ENCODE measurements at places on chromosomes 11 and 22.

DNA sequence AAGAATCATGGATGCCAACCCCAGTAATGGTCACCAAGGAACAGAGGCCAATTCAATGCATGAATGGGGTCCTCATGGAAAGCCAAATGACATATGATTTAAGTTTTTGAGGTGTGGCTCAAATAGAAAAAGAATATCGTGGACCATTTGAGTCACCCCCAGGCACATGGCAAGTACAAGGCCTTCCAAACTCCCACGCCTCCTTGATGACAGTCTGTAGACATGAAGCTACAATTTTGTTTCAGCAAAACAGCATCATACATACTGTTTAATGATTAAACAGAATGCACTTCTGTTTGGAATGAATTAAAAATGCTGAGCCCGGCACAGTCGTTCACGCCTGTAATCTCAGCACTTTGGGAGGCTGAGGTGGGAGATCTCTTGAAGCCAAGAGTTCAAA, 7.4 kb downstream of the FADD start:
- DNase-seq = no peak

GRCh38 chr22:27984723-27985122, 65.7 kb upstream of the PITPNB start:
- no peak for DNase-seq

DNA sequence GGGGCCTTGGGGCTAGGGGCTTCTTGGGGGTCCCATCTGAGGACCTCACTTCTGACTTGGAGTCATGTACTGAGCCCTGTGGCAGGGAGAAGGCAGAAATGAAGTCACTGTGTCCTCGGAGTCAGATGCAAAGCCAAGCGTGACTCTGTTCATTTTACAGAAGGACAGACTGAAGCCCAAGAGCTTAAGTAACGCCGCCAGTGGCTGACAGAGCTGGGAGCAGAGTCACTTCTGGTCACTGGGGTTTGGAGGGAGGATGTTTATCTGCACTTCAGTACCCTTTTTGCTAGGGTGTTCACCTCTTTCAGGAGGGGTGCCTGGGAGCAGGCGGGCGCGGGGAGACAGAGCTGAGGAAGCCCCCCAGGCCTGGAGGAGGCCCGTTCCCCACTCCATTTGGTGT, 10.7 kb downstream of the CD6 start:
- no peak for DNase-seq

- no peak for DNase-seq
These were observed 17.8 kb upstream of the TP53I11 start for GRCh38 chr11:44968510-44968909.

- no peak for DNase-seq
These were observed 21.1 kb downstream of the EIF3L start for GRCh38 chr22:37870273-37870672.

- no peak for DNase-seq
These were observed at the start of gene CHADL for GRCh38 chr22:41240377-41241132. Gene CHADL, minus strand, starts transcription at chr22:41240931. Its CDS starts 50 bp downstream, at chr22:41240881.

DNA sequence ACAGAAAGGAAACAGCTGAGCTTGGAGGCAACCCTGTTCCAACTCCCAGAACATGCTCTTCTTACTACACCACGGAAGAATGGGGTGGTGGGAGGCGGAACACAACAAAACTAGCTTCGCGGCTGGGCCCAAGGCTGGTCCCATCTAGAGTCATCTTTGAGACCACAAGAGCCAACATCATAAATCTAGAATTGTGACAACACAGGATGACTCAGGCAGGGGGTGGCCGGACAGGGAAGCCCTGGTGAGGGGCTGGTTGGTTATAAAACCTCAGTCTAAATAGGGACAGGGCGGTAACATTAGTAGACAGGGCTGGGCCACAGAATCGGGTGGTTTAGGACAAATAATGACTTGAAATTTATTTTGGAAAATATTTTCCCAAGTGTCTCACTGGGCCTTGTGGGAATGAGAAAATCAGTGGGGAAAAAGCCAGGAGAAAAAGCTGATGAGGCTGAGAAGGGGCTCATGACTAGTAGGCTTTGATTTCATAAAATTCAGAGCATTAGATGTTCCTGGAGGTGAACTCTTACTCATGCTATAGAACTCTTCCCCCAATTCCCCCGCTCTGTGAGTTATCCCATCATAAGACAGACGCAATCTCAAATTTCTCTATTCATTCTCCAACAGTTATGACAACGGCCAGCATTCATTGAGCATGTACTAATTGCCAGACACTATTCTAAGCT, 151.8 kb upstream of the TIMP3 start:
- DNase-seq = no peak

DNA sequence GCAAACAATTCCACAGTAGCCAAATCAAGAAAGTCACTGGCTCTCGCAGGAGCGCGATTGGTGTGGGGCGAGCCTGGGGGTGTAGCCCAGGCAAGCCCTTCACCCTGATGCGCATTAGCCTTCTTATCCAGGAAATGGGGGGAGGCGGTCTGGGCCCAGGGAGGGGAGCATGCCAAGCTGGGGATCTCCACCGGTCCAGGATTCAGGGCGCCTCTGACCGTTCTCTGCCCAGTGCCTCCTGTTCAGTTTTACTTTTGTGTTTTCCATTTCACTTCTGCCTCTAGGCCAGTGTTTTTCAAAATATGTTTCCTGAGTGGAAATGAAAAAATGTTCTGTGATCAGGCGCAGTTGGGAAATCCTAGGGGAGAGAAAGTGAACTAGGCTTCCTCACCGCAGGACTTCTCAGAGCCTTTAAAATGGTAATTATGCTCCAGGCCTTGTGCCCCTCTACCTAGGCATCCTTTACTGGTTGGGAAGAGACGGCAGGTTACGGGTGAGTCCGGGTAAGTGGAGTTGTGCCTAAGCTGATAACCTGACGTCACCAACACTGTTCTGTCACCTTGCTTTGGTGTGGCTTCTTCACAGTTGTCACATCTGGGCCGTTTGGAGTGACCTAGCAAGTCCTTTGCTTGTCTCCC, 18.4 kb downstream of the LRP5 start:
- no peak for DNase-seq

- DNase-seq = no peak
These were observed 2.6 kb downstream of the AP1B1 start for GRCh38 chr22:29385748-29386147.

DNA sequence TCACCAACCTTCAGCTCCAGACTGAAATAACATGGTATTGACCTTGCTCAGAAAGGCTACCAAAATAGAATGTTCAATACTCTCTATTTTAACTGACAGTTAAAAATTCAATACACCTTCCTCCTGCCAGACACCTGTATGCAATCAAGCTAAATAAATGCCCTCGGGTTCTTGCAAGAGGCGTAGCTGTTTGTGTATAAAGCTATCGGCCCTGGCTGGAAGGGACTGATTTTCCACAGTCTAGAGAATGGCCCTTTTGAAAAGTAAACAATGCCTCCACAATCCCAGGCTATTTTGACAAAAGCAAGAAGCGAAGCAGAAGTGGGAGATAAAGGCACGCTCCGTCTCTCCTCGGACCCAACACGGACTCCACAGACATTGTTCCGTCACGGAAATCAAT, 791.2 kb downstream of the BRD1 start:
- no peak for DNase-seq

GRCh38 chr22:27232077-27232476, 569.5 kb downstream of the MN1 start:
- DNase-seq = no peak

GRCh38 chr22:43928468-43928867, 4.9 kb downstream of the PNPLA3 start:
- DNase-seq = no peak

GRCh38 chr11:102767800-102768199, 12.6 kb downstream of the MMP10 start:
- no peak for DNase-seq

- DNase-seq = no peak
These were observed 277.5 kb downstream of the KIRREL3 start for GRCh38 chr11:126722956-126723664.

GRCh38 chr22:17601031-17601430, 27.5 kb downstream of the ATP6V1E1 start:
- no peak for DNase-seq

DNA sequence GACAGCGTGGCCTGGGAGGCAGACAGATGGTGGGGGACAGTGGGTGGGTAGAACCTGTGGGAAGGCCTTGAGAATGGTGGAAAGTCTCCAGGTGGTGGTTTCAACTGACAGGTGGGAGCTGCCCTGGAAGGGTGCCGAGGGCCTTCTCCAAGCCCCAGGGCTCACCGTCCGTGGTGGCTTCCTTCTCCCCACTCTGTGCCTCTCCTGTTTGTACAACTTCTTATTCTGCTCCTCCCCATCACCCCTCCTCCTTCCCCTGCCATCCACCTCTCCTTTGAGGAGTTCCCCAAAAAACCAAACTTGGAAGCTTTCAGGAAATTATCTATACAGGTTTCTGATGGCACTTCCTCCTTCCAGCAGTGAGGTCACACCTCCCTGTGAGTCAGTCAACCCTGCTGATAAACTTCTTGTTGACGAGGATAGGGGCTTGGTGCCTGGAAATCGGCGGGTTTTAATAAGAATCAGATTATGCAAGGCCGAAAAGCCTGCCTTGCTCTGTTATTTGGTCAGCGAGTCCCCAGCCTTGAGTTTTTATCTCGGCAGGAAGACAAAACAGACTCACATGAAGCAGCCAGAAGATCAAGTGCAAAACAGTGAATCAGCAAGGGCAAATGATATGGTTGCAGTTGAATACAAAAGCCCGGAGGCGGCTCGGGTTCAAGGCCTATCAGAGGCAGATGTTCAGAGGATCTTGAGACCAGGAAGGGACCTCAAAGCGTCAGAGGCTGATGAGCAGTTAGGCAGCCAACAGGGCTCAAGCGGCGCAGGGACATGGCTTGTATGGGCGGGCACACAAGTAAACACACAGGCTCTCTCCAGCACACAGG, 9.5 kb upstream of the ST3GAL4 start:
- DNase-seq = no peak

- no peak for DNase-seq
These were observed 94.7 kb upstream of the RASSF10 start for GRCh38 chr11:12914400-12914912.

DNA sequence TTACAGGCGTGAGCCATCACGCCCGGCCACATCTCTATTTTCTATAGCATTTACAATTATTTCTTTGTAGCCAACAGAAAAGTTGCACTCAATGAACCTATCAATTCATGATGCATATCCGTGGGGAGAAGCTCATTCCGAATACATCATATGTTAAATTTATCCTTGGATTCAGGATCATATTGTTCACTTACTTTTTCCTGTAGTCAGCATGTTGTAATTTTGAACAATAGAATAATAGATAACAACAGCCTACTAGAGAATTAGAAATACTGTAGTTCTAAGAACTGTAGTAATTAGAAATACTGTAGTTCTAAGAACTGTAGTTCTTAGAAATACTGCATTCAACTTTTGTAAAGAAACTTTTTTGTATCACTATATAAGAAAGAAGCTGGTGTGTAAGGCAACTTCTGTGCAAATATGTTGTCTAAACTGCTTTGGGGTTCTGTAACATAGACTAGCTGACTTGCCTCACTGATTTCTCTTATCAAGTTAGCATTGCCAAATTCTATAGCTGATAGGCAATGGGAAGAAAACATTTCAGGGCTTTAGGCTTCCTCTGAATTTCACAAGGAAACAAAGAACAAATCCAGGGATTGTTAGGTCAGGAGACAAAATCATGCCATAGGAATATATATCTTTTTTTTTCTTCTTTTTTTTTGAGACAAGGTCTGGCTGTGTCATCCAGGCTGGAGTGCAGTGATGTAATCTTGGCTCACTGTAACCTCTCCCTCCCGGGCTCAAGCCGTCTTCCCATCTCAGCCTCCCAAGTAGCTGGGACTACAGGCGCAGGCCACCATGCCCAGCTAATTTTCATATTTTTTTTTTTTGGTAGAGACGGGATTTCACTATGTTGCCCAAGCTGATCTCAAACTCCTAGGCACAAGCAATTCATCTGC, 91.9 kb downstream of the CSTPP1 start:
- DNase-seq = no peak

DNA sequence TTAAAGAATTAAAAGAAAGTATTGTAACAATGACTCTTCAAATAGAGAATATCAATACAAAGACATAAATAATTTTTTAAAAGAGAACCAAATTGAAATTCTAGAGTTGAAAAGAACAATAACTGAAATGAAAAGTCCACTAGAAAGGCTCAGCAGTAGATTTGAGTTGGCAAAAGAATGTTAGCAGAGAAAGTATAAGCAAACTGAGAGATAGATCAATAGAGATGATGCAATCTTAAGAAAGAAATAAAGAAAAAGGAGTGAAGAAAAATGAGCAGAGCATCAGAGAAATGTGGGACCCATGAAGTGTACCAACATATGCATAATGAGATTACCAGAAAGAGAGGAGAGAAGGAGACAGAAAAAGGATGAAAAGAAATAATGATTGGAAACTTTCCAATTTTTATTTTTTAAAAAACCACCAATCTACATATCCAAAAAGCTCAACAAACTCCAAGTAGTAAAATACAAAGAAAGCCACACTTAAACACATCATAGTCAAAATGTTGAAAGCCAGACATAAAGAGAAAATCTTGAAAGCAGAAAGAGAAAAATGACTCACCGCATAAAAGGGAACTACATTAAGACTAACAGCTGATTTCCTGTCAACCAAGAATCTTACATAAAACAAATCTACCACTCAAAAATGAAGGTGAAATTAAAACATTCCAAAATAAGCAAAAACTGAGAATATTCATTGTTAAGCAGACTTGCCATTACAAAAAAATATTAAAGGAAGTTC, 20.9 kb downstream of the NCF4 start:
- DNase-seq = no peak

DNA sequence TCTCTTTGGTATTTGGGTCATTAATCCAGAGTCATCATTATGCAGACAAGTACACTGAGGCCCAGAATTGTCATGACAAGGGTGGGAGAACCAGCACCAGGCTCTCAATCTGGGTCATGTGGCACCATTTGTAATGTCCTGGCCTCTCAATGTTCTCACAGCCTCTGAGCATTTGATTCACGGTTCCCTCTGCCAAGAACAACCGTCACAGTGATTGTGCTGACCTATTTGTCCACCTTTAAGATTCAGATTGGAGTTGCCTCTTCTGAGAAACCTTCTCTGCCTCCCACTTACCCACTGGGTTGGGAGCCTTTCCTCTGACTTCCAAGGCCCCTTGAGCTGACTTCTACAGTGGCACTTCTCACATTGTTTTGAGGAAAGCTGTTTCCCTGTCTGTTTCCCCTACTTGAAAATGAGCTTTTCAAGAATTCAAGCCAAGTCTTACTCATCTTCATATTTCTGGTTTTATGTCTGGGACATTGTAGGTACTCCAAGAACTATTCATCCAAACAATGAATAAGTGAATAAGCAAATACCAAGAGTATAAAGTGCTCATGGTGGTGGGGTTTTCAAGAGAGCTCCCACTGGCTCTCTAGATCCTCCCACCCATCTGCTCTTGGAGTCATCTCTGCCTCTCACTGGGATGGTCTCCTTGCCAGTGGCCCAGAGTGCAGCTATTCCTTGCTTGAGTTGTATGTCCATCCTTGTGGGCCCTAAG, 126.4 kb upstream of the E2F8 start:
- DNase-seq = no peak

DNA sequence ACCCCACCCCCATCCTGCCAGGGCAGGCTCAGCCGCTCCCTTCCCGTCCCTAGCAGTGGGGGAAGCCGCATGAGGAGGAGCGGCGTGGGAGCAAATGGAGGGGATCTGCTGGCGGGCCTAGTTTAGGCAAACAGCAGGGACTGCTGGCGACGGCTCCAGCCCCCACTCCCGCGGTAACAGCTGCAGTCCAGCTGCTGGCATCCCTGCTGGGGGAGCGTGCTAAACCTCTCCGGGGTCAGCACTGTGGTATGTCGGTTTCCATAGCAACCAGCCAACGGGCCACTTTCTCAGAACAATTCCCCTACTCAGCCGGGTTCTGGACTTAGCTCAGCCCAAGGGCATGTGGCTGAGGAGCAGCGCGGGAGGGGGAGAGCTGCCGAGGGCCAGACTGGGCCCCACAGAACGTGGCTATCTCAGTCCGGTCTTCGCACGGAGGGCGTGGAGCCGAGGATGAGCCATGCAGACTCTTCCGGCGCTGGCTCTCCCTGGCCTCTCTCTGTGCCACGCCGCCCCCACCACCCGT, 98.8 kb downstream of the PKNOX2 start:
- DNase-seq = peak; percentile 100
